ENCODE measurements at places on chromosomes 3 and 15.

- no peak for DNase-seq
These were observed 1352.2 kb upstream of the EPHA6 start for GRCh38 chr3:95462161-95462560.

- no peak for DNase-seq
These were observed 20.9 kb downstream of the GNB4 start for GRCh38 chr3:179430277-179430870.

GRCh38 chr3:35932995-35933394, 293.7 kb downstream of the ARPP21 start:
- no peak for DNase-seq

GRCh38 chr3:51389423-51390183, 1.5 kb upstream of the RBM15B start:
- no peak for DNase-seq

DNA sequence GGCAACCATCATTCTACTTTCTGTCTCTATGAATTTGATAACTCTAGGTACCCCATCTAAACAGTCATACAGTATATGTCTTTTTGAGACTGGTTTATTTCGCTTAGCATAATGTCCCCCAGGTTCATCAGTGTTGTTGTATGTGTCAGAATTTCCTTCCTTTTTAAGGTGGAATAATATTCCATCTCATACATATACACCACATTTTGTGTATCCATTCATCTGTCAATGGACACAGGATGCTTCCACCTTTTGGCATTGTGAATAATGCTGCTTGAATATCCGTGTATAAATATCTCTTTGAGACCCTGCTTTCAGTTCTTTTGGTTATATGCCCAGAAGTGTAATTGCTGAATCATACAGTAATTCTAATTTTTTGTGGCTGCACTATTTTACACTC, 10.4 kb upstream of the ZFAND6 start:
- no peak for DNase-seq

DNA sequence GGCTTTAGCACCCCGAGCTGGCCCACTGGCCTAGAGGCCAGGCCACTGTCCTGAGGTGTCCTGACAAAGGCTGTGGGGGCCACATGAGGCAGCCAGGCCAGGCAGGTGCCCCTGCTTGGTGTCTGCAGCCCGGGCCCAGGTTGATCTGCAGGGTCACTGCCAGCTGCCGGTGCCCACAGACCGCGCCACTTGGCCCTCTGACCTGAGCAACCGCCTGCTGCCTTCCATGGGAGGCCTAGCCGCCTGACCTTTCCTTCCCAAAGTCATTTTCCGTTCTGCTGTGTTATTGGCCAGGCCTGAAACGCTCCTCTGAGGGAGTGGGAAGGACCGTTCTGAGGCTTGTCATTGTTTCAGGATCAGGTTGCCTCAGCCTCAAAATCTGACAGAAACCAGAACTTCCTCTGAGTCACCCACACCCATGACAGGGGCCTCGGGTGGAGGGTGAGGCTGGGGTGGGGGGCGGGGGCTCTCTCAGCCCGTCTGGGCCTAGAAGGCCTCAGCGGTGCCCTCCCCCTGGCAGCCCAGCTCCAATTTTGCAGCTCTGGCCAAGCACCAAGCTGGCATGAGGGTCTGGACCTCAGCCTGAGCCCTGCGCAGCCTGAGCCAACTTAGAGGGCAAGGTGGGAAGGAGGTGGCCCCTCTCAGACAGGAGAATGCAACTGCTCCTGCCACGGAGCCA, 140.7 kb upstream of the MEF2A start:
- peak; percentile 16 for DNase-seq

DNA sequence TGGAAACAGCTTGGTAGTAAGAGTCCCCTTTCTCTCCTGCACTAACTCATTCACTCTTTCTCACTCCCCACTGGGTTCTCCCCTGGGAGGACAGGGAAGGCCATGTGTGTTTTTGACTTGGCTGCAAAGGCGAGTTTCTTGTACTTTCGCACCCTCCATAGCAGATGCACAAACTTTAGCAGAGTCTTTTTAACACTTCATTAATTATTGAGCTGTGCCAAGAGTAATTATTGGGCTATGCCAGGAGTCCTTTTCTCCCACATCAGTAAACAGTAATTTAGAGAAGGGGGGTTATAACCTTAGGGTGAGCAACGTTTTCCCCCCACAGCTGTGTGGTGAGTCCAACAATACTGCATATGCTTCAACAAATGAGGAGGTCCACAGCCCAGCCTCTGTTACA, 224.4 kb upstream of the ATP11B start:
- DNase-seq = no peak

DNA sequence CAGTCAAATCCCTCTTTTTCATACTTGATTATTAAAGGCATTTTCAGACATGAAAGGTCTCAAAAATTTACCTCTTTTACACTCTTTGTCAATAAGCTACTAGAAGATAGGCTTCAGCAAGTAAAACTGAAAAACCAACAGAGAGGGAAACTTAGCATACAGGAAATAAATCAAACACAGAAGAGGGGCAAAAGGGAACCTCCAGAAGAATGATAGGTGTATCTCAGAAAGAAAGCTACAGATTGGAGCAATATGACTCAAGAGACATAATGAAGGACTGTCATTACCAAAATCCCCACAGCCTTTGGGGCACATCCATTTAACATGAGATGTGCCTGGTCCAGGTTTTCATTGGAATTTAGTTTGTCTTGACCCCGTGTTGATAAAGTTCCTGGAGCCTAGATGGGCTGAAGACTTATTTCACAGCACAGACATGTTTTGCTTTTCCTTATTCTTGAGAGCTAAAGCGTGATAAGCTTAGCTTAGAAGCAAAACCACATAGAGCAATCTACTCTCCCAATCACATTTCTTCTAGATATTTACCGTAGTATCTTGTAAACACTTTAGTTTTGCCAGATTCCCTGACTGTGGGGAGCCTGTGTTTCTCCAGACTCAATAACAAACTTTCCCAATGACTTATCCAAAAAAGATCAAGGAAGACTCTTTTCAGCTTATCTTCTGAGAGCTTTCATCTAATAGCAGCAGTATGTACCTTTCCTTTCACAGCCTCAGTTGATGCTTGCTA, 11.7 kb downstream of the LRRFIP2 start:
- no peak for DNase-seq

GRCh38 chr3:164940745-164941144, 137.6 kb downstream of the SI start:
- DNase-seq = no peak

DNA sequence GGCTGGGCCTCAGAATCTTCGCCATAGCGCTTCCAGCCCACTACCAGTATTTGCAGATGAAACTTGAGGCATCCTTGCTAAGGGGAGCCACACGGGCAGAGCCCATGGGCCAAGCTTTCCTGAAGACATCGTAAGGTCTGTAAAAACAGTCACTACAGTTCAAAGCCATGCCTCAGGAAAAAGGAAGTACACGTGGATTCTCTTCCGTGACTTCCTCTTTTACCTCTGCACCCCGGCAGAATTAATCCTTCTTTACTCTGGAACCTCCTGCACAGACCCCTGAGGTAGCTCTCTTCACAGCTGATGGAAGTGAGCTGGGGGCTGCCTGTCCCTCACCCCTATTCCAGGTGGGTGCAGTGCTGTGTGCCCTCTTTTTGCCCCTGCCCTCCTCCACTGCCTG, 129.2 kb downstream of the CHDH start:
- DNase-seq = no peak
